ENCODE measurements at places on chromosomes 2 and 18. TPM values are rescaled to one million over a fixed set of nuclear protein-coding genes. Genes with fewer than 3 reads are reported as not detected.

The NTSR2 gene
- not detected for total RNA-seq

The DLX1 gene
- total RNA-seq: 0.68 TPM

The ASB3 gene
- 13.3 TPM for total RNA-seq

The MCEE gene
- 5.8 TPM for total RNA-seq

The KCTD1 gene
- 13.4 TPM for total RNA-seq

The SOX11 gene
- not detected for total RNA-seq

The KCNK3 gene
- 6.9 TPM for total RNA-seq

The ASNSD1 gene
- 59.3 TPM for total RNA-seq

GRCh38 chr2:206422493-206422892 is 20.8 kb upstream of the ADAM23 start:
- no peak overlapping the region for H3K27ac ChIP-seq
- no peaks in the 10 kb centered on the region for H3K27me3 ChIP-seq
- no peaks in the 10 kb centered on the region for H3K4me1 ChIP-seq
- no peak for DNase-seq

GRCh38 chr18:9856092-9856491 is 29.7 kb upstream of the TXNDC2 start:
- H3K27ac ChIP-seq: peak overlapping the region; percentile 83
- H3K4me3 ChIP-seq: no peak overlapping the region
- H3K36me3 ChIP-seq: no peaks in the 10 kb centered on the region
- no peaks in the 10 kb centered on the region for H3K27me3 ChIP-seq

GRCh38 chr2:220241423-220241822 is 614.0 kb downstream of the SLC4A3 start:
- no peaks in the 10 kb centered on the region for H3K27me3 ChIP-seq
- H3K4me3 ChIP-seq: no peak overlapping the region
- H3K27ac ChIP-seq: no peak overlapping the region
- no peak for DNase-seq

DNA sequence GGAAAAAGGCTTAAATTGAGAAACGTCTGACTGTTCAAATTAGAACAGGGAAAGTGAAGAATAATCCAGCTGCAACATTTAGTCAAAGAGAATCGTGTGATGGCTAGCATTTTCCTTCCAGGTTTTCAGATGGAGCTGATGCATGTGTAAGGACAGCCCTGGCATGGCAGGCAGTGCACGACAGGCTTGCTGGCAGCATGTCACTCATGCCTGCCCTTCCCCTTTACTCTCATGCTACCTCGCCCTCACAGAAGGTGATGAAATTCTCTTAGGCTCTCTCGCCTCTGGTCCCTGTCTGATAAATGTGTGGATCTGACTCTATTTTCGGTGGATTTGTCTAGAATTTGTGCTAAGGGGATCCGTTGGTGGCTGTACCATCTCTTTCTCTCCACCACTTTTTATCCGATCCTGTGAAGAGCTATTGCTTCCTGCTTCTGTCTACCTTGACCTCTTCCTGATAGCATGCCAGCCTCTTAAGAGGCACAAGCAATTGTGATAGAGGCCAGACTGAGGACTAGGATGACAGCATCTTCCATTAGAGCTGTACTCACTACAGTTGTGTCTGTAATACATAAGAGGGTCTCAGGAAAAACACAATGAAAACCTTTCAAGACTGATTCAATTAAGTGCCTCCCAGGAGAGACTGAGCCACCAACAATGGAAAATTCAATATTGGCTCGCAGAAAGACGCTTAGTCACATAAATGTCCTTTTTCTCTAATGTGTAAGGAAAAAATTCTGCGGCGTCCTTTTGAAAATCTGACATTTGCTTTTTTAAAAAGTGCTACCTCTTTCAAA is 65.6 kb upstream of the NOSTRIN start:
- no peak overlapping the region for H3K27ac ChIP-seq
- no peaks in the 10 kb centered on the region for H3K27me3 ChIP-seq
- H3K36me3 ChIP-seq: no peaks in the 10 kb centered on the region
- DNase-seq: no peak

DNA sequence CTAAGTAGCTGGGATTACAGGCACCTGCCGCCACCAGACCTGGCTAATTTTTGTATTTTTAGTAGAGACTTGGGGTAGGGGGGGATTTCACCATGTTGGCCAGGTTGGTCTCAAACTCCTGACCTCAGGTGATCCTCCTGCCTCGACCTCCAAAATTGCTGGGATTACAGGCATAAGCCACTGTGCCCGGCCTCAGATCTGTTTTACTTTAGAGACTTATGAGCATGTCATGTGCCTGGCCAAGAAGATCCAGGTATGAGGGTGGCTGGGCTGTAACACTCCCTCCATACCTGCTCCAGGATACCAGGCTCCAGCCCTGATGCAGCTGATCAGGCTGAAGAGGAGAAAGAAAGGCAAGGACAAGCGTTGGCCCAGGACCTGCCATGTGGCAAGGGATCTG is 125.0 kb downstream of the LPIN1 start:
- no peaks in the 10 kb centered on the region for H3K27me3 ChIP-seq
- no peak for DNase-seq
- H3K27ac ChIP-seq: no peak overlapping the region
- H3K4me1 ChIP-seq: no peaks in the 10 kb centered on the region

DNA sequence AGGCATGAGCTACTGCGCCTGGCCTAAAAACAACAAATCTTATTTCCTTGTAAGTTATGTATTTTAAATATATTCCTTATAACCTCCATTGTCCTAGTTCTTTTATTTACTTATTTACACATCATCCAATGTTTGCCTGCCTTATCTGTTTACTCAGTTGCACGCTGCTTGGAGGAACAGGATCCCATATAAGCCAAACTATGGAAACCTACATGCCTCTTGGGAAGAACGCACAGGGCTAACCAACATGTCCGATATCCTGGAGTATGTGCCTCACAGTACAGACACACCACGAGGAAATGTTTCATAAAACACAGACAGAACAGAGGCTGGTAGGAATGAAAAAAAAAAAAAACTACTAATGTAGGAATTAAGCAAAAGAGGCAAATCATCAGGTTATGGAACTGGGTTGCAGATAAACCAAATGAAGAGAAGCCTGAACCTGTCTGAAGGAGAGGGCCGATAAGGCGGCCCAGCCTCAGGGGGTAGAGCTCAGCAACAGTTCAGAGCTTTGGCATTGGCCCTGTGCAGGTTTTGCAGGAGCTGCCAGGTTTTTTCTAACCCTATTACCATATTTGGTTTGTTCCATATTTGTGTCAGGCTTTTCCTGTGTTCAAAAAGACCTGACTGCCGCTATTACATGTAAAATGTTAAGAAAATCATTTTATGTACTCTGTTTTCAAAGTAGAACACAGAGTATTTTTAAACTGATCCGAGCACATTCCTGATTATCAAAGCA is 19.9 kb upstream of the SP3 start:
- H3K4me3 ChIP-seq: no peak overlapping the region
- DNase-seq: no peak
- peak overlapping the region; percentile 73 for H3K27ac ChIP-seq
- no peaks in the 10 kb centered on the region for H3K27me3 ChIP-seq
- H3K36me3 ChIP-seq: no peaks in the 10 kb centered on the region
- H3K4me1 ChIP-seq: peaks cover 77% of the 10 kb centered on the region

DNA sequence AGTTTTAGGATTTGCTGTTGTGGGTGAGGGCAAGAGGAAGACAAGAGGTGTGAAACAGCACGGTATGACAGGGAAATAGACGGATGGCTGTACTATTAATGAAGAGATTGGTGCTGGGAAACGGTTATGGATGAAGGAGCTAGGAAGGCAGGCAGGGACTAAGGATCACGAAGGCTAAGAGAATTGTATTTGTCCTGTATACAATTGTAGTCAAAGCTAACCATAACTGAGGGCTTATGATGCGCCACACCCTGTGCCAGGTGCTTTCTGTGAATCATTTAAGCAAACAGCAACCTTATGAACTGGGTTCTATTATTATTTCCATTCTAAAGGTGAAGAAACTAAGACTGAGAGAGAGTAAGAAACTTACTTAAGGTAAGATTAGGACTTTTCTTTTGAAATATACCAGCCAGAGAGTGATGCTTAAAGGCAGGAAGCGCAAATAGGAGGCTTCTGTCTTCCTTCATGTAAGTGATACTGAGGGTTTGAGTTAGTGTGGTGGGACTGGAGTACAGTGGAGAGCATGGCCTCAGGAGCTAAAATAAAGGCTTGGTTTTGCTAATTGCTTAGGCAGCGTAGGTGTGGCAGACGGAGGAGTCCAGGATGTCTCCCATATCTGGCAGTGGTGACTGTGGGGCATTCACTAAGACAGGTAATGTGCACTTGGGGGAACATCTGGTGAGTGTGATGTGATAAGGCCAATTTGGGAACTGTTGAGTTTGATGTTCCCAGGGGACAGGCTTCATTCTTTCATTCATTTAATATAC is 85.8 kb downstream of the PLEKHM3 start:
- no peaks in the 10 kb centered on the region for H3K27me3 ChIP-seq
- no peak overlapping the region for H3K4me3 ChIP-seq
- H3K36me3 ChIP-seq: no peaks in the 10 kb centered on the region
- H3K27ac ChIP-seq: no peak overlapping the region

GRCh38 chr2:174436351-174436750 is 40.8 kb downstream of the SCRN3 start:
- DNase-seq: no peak
- H3K4me1 ChIP-seq: peaks cover 13% of the 10 kb centered on the region
- H3K4me3 ChIP-seq: no peak overlapping the region

- H3K27ac ChIP-seq: no peak overlapping the region
- no peak overlapping the region for H3K4me3 ChIP-seq
- DNase-seq: no peak
- peaks cover 18% of the 10 kb centered on the region for H3K4me1 ChIP-seq
- H3K27me3 ChIP-seq: no peaks in the 10 kb centered on the region
Measured at GRCh38 chr2:85702172-85702571, 8.0 kb downstream of the GNLY start.

DNA sequence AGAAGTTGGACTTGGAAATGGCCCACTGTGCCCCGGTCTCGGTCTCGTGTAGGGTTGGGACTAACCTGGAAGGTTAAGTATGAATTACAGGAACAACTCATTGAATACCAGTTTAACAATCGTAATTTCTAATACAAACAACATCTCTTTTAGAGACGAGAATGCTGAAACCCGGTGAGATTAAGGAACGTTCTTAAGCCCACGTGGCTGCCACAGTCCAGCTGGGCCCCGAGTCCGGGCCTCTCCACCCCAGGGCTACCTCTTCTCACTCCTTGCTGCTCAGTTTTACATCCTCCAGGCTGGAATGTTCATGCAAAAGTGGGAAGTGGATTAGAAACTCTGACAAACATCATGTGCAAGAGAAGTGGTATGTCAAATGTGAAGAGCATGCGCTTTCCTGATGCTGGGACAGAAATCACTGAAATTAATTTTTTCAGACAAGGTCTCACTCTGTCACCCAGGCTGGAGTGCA is 29.4 kb downstream of the NGEF start:
- no peak for DNase-seq
- H3K27ac ChIP-seq: no peak overlapping the region
- peaks cover 3% of the 10 kb centered on the region for H3K4me1 ChIP-seq
- H3K27me3 ChIP-seq: no peaks in the 10 kb centered on the region

DNA sequence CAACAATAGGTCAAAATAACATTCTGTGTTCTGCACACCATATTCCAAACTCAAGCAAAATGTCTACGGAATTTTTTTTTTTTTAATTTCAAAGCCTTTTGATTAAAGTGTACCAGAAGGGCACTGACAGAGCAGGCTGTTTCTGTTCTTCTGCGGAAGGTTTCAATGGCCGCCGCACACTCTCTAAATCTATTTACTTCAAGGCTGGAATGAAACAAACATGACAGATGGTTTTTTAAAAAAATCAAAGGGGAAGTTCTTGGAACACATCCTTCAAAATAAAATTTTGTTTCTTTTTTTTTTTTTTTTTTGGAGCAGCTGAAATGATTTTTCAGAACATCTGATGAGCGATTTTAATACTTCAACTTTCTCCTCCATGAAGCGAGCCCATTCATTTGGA is 259.1 kb downstream of the TXNL1 start:
- H3K4me1 ChIP-seq: peaks cover 4% of the 10 kb centered on the region
- no peak for DNase-seq
- H3K4me3 ChIP-seq: no peak overlapping the region
- H3K27ac ChIP-seq: no peak overlapping the region
- H3K36me3 ChIP-seq: no peaks in the 10 kb centered on the region
- H3K27me3 ChIP-seq: no peaks in the 10 kb centered on the region

DNA sequence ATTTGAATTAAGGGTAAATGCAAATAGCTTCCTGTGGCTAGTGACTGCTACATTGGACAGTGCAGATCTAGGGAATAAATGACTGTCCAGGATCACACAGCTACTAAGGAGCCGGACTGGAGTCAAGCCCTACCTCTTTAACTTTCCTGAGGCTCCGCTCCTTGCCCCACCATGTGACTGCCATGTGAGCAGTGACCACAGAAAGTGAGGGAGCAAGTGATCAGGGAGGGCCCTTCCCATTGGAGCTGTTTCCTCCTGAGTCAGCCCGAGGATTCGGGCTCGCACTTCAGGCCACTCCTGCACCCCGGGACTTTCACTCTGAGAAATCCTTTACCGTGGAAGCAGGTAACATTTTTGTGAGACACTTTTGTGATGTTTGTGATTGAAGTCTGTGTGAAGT is 198.0 kb downstream of the ANKRD30B start:
- H3K4me1 ChIP-seq: no peaks in the 10 kb centered on the region
- H3K27me3 ChIP-seq: no peaks in the 10 kb centered on the region
- no peak overlapping the region for H3K4me3 ChIP-seq
- H3K36me3 ChIP-seq: no peaks in the 10 kb centered on the region
- no peak for DNase-seq

DNA sequence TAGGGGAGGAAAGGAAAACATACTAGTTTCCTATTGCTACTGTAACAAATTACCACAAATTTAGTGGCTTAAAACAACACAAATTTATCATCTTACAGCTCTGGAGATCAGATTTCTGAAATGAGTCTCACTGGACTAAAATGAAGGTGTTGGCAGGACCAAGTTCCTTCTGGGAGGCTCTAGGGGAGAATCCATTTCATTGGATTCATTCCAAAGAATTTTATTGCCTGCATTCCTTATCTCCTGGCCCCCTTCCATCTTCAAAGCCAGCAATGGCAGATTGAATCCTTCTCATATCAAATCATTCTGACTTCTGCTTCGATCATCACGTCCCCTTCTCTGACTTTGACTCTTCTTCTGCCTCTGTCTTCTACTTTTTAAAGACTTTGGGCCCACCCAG is 250.9 kb downstream of the IRS1 start:
- H3K27ac ChIP-seq: no peak overlapping the region
- H3K36me3 ChIP-seq: no peaks in the 10 kb centered on the region
- H3K4me3 ChIP-seq: no peak overlapping the region

DNA sequence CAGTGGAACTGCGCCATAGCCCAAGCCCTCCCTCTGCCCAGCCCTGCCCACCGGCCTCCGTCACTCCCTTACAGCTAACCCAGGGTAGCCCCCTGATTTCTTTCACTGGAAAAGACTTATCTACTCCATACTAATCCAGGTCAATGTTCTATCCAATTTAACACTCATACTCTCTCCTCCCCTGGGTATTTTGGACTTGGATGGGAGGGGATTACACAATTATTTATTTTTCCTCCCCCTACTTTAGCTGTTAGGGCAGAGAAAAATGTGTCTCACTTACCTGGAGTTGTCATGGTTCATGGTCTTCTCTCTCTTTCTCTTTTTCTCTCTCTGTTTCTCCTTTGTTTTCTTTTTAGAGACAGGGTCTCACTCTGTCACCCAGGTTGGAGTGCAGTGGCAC is 100.6 kb upstream of the ST8SIA3 start:
- H3K27ac ChIP-seq: no peak overlapping the region
- H3K4me3 ChIP-seq: no peak overlapping the region
- no peaks in the 10 kb centered on the region for H3K36me3 ChIP-seq
- no peaks in the 10 kb centered on the region for H3K27me3 ChIP-seq

Data from thoracic aorta (tissue), 2 donors.